ENCODE measurements at places on chromosomes 1 and 21.
A peak's percentile ranks its signal among the peaks of the same experiment; 100 is the strongest.

DNA sequence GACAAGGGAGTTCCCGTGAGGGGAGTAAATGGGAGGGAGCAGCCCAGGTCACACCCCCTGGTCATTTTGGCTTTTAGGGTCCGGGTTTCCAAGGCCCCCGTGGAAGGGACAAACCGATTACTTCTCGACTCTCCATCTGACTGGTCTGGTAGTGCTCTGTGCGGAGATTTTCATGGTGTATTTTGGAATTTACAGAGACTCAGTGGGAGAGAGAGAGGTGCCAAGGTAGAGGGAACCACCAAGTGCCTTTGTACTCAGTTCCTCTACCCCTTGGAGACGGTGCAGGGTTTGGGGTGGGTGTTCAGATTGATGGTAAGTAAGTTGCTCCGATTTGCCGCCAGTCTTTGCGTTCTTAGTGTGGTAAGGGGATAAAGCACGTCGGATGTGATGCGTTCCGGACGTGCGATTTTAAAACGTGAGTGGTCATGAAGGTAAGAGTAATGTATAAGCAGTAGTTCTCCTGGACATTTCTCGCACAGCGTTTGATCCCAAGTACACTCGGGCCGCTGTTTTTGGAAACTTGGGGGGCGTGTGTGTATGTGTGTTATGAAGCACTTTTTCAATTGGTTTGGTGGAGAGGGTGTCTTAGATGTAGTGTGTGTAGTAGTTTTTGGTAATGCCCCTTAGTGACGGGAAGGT lies 682 bp downstream of the SUCO start:
- peak; percentile 25 for DNase-seq

- no peak for DNase-seq
Measured at GRCh38 chr1:50611675-50612074, 188.4 kb upstream of the DMRTA2 start.

DNA sequence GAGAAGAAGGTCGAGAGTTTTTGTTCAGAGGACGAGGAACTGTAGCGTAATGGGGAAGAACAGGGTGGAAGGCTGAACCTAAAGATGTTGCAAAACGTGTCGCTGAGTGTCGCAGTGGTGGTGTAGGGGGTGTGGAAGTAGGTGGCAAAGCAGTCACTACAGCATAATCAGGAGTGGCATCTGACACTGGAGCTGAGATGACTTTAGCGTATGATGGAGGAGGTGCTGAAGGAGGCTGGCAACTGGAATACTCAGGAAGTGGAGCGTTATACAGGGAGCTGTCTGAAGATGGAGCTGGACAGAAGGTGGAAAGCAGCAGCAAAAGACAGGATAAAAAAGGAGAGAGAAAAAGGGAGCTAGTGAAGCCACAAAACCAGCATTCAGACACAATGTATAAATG lies 89.9 kb upstream of the LBR start:
- peak; percentile 34 for DNase-seq

GRCh38 chr1:8040586-8040985 lies 14.5 kb upstream of the ERRFI1 start:
- peak; percentile 47 for DNase-seq

DNA sequence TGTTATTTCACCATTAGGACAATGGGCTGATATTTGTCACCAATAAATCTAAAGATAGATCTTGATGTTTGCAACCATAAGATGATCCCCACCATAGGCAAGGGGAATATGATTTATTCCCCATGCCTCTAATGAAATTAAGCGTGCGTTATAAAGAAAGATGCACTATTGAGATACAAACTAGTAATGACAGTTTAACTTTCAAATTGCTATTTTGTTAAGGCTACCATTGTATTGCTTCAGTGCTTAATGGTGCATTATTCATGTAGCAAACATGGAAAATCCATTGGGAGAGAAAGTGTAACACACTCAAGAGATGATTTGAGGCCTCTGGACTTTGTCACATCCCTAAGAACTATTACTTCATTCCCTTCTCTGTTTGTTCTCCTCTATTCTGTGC lies 108.9 kb upstream of the TRABD2B start:
- DNase-seq = no peak

Data from suppressor macrophage treated with lipopolysaccharide for 4 hours (primary cell).